ENCODE measurements at places on chromosomes 13 and 19.

GRCh38 chr19:18999016-18999758, 34.1 kb downstream of the SUGP2 start:
- DNase-seq: peak; percentile 56

DNA sequence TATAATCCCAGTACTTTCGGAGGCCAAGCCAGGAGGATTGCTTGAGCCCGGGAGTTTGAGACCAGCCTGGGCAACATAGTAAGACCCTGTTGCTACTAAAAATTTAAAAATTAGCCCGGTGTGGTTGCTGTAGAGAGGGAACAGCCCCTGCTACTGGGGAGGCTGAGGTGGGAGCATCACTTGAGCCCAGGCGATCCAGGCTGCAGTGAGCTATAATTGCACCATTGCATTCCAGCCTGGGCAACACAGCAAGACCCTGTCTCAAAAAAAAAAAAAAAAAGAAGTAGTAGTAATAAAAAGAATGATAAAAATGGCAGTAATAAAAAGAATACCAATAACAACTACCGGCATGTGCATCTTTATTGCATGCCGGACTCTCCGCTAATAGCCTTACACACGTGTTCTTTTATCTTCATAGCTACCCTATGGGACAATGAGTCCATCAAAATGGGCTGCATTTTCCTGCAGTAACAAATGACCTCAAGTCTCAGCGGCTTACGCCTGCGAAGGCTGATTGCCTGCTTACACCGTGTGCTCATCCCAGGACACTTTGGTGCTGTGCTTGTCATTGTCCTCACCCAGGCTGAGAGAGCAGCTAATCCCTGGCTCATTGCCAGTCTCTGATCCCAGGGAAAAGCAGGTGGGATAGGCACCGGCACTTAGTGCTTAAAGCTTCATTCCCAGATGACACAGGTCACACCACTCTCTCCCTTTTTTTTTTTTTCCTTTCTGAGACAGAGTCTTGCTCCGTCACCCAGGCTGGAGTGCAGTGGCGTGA, 14.4 kb upstream of the SYCN start:
- DNase-seq: no peak

DNA sequence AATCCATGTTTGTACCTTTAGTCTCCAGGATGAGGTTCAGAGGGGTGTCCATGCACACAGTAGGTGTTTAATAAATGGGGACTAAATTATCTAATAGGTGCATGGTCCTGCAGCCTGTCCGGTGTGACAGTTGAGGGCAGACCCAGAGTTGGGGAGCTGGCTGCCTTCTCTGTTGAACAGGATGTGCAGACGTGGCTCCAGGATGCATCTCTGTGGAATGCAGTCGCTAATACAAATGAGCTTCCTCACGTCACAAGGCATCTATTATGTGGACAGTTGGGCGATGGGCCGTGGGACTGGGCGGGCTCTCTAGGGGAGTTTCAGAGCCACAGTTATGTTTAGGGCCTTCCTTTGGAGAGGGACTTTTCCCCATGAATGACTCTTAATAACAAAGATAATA, 71.0 kb downstream of the SIPA1L3 start:
- no peak for DNase-seq

GRCh38 chr19:5086230-5086629, 117.3 kb downstream of the KDM4B start:
- DNase-seq: no peak

- no peak for DNase-seq
These were observed 5.3 kb upstream of the KPTN start for GRCh38 chr19:47489072-47489914.

DNA sequence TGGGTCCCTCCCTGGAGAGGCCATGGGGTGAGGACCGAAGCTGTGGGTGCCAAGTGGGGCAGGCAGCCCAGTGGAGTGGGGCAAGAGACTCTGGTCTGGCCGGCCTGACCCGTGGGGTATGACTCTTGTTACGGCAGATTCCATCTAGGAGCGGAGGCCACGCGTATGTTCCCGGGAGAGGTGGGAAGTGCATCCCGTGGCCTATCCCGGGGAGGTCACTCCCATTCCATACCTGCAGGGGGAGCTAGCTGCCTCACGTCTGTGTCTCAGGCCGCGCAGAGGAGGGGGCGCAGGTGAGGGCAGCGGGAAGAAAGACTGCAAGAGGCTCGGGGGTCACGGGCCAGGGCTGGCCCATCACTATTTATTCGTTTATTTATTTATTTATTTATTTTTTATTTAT, 4.9 kb downstream of the CSNK1G2 start:
- DNase-seq: no peak

DNA sequence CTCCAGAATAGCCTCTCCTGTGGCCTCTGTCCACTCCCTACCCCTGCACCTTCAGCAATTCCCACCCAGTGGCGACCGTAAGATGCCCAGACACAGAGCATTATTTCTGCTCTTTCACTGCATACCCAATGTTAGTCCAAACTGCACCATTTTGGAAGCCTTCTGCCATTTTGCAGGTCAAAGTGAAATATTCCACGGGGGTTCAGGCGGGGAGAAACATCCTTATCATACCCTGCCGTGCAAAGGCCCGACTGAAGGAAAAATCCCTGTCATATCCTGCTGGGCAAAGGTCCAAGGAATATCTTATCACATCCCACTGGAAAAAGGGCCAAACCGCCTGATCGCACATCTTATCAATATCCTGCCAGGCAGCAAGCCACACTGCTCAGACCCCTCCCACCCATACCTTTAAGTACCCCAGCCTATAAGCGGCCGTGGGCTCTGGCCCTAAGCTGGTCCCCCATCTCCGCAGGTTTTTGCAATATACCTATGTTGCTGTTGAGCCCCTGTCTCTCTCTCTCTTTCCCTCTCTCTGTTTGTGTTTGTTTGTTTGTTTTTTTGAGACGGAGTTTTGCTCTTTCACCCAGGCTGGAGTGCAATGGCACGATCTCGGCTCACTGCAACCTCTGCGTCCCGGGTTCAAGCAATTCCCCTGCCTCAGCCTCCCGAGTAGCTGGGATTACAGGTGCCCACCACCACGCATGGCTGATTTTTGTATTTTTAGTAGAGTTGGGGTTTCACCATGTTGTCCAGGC, 18.2 kb downstream of the CLEC11A start:
- no peak for DNase-seq

GRCh38 chr19:42254089-42254849, 659 bp downstream of the ERF start:
- DNase-seq: peak; percentile 78

DNA sequence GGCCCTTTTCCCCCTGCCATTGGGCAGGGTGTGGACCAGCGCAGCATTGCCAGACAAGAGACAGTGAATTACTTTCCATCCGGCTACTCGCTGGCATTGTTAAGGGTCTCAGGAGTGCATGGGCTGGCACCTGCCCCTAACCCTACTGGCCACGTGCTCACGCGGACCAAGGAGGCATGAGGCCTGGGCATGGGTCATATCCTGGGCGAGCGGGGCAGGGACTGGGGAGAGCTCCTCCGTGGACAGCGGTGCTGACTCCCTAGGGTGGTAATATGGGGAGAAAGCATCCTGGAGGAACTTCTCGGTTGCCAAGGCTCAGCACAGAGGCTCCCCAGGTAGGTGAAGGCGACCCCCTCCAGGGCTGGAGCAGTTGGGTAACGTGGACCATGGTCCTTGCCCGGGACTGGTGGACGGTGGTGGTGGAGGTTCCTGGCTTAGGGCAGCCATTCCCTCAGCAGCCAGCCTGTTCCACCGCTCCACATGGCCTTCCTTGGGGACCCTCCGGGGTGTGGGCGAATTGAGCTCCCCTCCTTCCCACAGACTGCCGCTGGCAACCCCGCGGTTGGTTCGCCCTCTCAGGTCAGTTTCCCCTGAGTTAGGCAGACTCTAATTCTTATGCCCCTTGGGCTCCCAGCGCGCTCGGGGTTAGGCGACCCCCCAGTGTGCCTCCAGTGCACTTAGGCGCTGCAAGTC, 465.1 kb downstream of the SLITRK5 start:
- DNase-seq: no peak

- DNase-seq: peak; percentile 83
These were observed at the start of gene PLIN3 for GRCh38 chr19:4867534-4868285. PLIN3 (minus strand) TSS chr19:4867667; CDS start chr19:4861394, 6,273 bp downstream.

DNA sequence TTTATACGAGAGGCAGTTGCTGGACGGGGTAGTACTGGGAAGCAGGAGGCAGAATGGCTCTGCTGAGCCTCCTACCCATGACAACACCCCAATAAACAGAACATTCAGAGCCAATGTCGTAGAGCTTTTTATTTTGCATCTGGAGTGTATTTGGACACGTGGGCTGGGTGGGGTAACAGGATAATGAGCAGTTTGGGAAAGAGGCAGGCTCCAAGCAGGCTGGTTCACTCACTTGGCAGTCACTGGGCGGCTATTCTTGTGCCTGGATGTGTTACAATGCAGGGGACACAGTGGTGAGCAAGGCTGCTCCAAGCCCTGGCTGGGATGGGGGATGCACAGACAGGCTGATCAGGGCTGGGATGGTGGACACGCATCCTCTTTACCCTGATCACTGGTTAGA, 9.5 kb downstream of the ACTMAP start:
- DNase-seq: peak; percentile 96

DNA sequence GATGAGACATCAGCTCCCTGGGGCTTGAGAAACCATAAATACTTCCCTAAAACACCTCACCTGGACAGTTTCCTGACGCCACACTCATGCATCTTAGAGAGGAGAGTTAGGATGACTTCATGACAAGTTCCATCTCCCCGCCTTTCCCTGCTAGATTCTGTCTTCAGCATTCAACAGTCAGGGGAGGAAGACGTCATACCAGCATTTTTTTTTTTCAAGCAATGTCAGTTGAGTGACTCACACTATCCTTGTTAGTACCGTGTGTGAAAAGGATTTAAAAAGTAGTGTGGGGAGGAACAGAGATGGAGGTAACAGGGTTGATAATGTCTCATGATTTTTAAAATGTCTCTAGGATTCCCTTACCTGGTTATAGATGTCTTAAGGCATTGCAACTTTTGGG, at the start of gene OR7D2:
Gene OR7D2, plus strand, starts transcription at position 79 of the 400 bp plus-strand sequence. CDS start 6,803 bp downstream, outside the sequence.
- no peak for DNase-seq

DNA sequence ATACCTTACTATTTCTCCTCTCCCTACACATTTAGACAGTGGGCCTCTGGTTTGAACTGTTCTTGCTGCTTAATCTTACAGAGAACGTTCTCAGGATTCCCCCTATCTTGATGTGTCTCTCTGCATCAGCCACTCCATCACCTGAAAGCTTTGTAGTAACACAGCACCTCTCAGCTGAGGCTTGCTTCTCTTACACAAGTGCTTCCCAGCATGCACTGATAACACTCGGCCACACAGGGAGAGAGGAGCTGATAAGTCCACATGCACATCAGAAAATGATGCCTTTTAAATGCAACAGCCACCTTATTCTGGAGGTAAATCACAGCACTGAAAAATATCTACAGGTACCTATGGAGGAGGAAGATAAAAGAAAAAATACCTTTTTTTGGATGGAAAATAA, 192.2 kb upstream of the TSHZ3 start:
- DNase-seq: no peak

GRCh38 chr13:40120288-40120687, 464.8 kb downstream of the COG6 start:
- DNase-seq: no peak

DNA sequence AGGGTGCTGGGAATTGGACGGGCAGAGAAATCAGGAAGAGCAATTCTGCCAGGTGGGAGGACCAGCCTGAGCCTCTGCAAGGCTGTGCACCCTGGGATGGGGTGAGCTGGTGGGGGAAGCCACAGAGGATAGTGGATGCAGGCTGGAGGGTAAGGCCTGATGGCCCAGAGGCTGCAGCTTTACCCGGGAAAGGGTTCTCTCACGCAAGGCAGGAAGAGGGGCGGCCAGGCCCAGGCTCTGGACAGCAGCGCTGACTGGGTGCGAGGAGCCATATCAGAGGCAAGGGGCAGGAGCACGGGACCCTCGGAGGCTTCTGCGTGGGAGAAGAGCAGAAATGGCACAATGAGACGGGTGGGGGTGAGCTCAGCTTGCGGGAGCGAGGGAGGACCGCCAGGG, 104.6 kb downstream of the SOX1 start:
- no peak for DNase-seq

- DNase-seq: no peak
These were observed 459.4 kb downstream of the FOXO1 start for GRCh38 chr13:40207001-40207478.

DNA sequence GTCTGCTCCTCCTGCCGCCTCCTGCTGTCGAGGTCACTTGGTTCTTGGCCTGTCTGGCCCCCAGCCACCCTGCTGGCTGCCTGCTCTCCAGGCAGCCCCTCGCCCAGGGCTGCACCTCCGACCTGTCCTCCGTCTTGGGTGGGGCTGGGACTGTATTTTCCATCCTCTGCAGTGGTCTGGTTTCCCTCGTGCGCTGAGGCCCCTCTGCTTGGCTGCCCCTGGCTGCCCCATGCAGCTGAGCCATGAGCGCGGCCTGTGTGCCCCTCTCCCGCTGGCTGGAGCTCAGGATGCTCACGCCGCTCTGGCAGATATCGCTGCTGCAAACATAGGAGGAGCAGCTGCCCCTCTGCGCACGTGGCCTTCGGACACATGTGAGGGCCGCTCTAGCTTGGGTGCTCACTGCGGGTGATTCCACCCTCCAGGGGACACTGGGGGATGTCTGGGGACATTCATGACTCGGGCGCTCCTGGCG, 14.0 kb downstream of the UHRF1 start:
- no peak for DNase-seq

DNA sequence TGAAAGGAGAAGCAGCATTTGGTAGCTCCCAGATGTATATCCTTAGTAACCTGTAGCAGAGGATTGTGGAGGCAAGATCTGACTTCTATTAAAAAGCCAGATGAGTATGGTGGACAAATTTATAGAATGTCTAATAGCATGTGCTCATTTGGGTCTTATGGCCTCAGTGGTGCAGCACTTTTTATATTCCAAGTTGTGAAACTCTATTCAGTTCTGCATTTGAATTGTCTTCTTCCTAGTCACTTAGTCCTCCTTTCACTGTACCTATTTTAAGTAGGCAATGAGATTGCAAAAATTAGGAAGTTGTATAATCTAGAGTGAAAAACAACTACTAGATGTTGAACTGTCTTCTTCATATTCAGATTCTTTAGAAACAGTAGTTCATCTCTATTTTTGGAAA, 412.5 kb upstream of the PCDH9 start:
- no peak for DNase-seq

- DNase-seq: no peak
These were observed 940.0 kb downstream of the EFNB2 start for GRCh38 chr13:105595471-105595870.

DNA sequence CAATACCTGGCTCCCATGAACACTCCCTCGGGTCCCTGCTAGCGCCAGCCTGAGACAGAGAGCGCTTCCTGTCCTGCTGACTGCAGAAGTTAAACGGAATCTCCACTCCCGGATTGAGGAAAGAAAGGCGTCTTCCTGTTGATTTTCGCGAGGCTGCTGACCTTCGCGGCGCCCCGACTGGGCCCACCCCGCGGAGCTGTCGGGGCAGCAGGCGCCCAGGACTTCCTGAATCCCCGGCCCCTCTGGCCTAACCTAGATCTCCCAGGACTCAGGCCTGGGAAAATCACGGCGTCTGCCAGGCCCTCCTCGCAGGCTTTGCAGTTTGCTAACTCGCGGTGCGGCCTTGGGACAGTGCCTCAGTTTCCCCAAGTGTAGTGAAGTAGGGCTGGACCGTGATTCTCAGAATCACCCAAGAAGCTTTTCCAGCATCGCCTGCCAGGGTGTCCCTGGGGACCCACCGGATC, 108.8 kb downstream of the KCTD15 start:
- no peak for DNase-seq

- no peak for DNase-seq
These were observed 207.8 kb downstream of the FOXO1 start for GRCh38 chr13:40458720-40458990.

- DNase-seq: no peak
These were observed 29.6 kb downstream of the CAPS start for GRCh38 chr19:5943623-5944022.

Measured in posterior cingulate gyrus (tissue), 11 donors.